Cardiac fibroblast (primary cell): ENCODE measurements at places on chromosomes 1 and 21.

DNA sequence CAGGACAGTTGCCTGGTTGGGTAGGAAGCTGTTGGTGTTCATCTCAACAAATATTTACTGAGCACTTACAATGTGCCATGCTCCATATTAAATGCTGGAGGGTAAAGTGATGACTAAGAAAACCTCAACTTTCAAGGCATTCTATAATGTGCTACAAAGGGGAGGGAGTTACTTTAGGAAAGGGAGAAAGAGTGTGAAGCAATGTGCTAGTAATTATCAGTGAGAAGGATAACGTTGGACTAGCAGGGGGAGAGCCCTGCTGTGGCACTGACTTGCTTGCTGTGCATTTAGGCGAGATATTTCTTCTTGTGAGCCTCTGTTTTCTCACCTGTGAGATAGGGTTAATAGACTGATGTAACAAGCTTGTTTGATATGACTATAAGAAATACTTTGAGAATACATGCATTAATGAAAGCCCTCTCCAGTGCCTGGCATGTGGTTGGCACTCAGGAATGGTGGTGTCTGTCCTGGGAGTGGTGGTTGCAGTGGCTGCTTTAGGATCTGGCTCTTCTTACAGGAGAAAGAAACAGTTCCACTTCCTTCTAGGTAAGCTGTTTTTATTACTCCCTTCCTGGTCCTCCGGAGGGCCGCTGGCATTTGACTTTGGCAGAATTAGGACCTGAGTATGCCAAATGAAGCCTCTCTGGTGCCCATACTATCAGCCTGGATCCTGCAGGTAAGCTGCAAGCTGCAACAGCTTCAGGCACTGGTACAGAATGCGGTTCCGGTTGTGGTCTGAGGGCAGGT lies 111.1 kb upstream of the COA6 start:
- DNase-seq, result no peak

DNA sequence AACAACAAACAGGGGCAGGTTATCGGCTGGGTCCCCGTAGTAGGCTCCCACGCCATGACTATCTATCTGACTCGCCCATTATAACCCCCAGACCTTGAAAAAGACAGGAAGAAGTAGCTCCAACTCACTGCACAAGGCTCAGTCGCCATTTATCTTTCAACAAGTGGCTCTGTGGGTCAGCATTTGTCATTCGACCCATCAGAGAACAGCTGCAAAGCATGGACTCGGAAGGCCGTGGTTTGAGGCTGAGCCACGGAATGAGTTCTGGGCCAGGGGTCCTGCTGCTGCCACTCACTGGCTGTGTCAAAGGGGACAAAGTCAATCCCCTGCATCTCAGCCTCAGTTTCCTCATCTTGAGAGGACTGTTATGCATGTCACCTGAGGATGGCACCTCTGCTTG lies 131.0 kb downstream of the DMRTA2 start:
- no peak for DNase-seq

GRCh38 chr1:14715802-14716201 lies 117.3 kb downstream of the KAZN start:
- no peak for DNase-seq

DNA sequence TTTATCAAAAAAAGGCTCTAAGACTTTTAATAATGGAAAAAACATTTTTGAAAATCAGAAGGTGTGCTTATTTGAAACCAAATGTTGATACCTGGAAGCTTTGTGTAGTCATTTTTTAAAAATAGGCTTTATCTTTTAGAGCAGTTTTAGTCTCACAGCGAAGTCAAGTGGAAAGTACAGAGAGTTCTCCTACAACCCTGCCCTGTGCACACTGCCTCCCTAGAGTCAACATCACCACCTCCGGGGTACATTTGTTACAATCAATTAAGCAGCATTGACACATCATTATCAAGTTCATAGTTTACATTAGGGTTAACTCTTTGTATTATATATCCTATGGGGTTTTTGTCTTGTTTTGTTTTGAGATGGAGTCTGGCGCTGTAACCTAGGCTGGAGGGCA lies 10.7 kb upstream of the ERO1B start:
- no peak for DNase-seq

DNA sequence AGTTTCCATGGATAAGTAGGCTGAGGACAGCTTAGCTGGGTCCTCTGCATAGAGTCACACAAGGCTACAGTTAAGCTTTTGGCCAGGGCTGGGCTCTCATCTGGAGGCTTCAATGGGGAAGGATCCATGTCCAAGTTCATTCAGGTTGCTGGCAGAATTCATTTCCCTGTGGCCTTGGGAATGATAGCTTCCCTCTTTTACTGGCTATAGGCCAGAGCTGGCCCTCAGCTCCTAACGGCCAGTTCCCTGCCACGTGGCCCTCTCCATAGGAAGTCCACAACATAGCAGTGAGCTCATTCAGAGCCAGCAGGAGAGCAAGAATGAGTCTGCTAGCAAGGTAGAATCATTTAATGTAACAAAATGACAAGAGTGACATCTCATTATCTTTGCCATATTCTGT lies 15.1 kb upstream of the PODN start:
- DNase-seq, result peak; percentile 62

- DNase-seq, result peak; percentile 73
Observed at GRCh38 chr1:239951511-239952140, 140.1 kb upstream of the FMN2 start.

- DNase-seq, result no peak
Observed at GRCh38 chr21:14616380-14617039, 70.4 kb upstream of the SAMSN1 start.

DNA sequence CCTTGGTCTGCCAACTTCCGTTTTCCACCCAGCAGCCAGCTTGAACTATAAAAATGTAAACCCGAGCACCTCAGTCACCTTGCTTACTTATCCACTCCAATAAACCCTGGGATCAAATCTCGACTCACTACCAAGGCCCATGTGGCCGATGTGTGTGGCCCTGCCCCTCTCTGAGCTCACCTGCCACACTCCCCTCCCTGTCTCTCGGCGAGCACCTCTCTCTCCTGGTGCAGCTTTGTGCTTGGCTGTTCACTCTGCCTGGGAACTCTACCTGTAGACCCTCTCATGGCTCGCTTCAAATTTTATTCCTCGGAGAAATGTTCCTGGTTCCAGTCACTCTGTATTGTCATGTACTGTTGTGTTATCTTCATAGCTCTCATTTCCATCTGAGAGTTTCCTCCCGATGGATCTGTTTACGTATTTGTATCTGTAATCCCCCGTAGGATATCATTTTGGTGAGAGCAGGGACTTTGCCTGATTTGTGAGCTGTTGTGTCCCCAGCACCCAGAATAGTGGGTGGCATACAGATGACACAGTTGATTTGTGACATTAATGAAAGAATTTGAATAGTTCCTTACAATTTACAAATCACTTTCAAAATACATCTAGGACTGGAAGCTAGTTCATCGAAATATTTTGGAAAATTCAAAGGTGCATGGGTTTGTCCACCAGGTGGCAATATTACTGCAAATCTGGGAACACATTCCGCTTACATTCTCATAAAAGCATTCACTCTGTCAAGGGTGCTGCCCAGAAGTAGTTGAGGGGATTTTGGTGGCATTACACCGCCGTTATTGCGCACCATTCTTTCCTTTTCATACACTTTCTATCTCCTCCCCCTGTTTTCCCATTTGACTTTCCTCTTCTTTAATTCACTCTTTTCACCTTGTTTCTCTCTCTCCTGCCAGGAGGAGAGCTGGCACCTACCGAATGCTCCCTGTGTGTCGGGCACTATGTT lies 95.3 kb downstream of the ABCA4 start:
- DNase-seq, result peak; percentile 91

GRCh38 chr1:147781056-147781471 lies 20.7 kb upstream of the GJA5 start:
- peak; percentile 58 for DNase-seq

DNA sequence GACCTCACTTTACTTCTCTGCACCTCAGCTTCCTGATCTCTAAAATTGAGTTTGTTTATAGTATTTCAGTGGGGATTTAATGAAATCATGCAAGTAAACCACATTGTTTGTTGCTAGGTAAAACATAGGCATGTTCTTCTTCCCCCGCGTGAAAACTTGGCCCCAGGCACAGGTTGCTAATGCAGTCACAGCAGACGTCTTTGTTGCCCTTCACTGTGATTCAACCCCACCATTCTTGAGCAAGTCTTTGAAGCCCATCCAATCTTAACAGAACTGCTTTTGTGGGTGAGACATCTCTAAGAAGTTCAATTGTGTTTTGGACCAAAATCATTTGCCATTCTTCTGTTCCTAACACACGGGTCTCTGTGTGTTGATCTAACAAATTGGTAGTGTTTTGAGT lies 185.5 kb downstream of the ZNF281 start:
- DNase-seq, result no peak

DNA sequence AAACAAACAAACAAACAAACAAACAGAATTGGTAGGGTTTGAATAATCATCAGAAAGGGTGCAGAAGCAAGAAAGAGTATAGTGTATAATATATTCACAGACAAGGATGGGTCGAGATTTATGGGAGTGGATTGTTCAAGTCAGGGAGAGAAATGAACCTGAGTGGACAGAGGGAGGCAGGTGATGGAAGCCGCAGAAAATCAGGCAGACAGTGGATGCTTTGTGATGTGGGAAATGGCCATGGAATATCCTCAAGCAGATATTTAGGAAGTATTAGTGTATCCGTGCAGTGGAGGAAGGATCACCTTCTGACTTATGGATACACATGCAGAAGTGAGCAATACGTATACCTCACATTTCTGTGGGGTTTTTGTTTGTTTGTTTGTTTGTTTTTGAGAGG lies 14.0 kb upstream of the SLC45A1 start:
- DNase-seq, result no peak

GRCh38 chr1:56416495-56416894 lies 162.9 kb downstream of the PLPP3 start:
- peak; percentile 18 for DNase-seq

GRCh38 chr1:231028682-231029081 lies 11.4 kb downstream of the FAM89A start:
- no peak for DNase-seq

GRCh38 chr1:50880373-50880772 lies 79.7 kb downstream of the FAF1 start:
- no peak for DNase-seq

GRCh38 chr1:87208931-87209330 lies 119.7 kb upstream of the LMO4 start:
- no peak for DNase-seq

DNA sequence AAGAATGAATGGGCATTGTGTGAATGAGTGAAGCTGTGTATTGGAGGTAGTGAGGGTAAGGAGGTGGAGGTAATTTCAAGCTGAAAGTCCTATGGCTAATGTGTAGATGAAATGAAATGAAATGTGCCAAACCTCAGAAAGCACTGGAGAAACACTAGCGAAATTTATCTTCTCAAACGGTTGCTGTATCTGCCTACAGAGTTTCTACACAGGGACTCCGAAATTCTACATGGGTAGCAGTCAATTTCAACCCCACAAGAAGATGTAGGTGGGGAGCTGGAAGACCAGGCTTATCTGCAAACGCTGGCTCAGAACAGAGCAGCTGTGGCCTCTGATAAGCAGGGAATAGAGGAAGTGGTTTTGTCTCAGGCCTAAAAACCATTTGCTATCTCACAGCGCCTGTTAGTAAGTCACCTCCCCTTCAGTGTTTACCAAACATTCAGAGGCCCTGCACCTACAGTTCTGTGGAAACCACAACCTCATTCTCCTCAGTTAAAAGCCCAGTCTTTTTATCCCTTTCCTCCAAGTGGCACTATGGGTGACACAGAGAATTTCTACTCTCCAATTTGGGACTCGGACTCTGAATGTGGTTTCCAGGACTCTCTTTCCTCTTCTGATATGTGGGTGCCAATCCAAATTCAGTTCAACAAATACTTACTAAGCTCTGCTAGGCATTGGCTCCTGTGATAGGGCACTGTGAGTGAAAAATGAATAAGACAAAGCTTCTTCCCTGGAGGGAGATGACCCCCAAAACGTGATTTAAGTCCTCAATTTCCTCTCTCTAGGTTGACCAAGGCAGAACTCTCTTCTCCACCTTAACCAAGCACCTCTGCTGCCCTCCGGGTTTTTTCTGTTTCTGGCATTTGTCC lies 17.2 kb upstream of the SLAMF6 start:
- no peak for DNase-seq

DNA sequence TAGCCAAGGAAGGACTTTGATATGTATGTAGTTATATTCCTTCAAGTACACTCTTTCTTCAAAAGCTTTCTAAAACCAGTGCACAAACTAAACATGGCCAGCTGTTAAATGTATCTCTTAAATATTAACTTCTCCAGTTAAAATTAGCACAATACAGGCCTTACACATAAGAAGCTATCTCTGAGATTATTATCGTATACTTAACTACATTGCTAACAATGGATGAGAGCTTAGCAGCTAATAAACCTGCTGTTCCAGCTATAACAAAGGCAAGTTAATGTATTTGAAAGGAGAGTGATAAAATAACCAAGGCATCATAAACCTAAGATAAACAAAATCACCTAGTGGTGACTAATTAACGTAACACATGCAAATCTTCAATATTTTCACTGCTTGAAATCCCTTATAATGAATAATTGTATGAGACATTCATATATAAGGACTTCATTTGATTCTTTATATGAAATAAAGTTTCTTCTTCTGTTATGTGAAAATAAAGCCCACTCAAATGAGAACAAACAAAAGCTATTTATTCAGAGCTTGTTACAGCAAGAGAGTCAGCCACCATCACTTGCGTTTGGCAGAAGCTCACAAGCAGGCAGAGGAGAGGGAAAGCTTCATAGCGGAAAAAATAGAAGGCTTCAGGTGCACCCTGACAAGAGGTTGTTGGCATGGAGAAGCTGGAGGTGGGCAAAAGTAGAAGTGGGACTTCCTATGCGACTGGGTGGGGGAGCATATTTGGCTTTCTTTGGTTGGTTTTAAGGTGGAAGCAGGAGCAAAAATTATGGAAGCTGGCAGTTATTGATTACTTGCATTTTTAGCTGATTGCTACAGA lies 274.1 kb upstream of the CHRM3 start:
- DNase-seq, result no peak

DNA sequence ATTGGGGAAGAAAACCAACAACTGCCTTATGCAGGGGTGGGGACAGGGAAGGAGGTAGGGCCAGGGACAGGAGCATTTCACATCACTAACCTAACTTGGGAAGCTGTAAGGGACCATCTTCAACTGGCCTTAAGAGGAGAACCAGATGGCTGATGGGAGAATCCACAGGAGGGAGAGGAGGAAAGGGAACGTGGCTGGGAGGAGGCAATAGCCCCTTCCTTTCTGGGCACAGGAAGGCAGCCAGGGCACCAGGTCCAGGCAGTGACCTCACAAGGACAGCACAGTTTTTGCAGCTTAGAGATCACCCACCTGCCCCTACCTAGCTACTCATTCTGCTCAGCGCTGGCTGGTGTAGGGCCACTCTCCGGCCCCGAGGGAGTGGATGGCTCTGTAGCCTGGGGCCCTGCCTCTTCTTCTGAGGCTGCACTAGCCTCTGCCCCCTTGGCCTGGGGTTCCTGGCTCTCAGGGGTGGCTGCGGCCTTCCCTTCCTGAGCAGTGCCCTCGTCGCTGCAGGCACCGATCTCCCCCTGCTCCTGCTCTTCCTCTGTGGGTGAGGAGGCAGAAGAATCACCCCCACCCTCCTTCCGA lies 1.7 kb downstream of the MARCKSL1 start:
- DNase-seq, result no peak

- DNase-seq, result no peak
Observed at GRCh38 chr1:13540866-13541265, 27.1 kb upstream of the LRRC38 start.
